ENCODE measurements at places on chromosomes 7 and 10. TPM values are rescaled to one million over a fixed set of nuclear protein-coding genes. Genes with fewer than 3 reads are reported as not detected.

MYO3A gene
- total RNA-seq: 0.08 TPM

CTAGE6 gene
- total RNA-seq: not detected

ENTPD1 gene
- total RNA-seq: 5.8 TPM

AFAP1L2 gene
- total RNA-seq: 8.9 TPM

LFNG gene
- 70.1 TPM for total RNA-seq

FAM25C gene
- total RNA-seq: not detected

SLC26A5 gene
- total RNA-seq: not detected

DNA sequence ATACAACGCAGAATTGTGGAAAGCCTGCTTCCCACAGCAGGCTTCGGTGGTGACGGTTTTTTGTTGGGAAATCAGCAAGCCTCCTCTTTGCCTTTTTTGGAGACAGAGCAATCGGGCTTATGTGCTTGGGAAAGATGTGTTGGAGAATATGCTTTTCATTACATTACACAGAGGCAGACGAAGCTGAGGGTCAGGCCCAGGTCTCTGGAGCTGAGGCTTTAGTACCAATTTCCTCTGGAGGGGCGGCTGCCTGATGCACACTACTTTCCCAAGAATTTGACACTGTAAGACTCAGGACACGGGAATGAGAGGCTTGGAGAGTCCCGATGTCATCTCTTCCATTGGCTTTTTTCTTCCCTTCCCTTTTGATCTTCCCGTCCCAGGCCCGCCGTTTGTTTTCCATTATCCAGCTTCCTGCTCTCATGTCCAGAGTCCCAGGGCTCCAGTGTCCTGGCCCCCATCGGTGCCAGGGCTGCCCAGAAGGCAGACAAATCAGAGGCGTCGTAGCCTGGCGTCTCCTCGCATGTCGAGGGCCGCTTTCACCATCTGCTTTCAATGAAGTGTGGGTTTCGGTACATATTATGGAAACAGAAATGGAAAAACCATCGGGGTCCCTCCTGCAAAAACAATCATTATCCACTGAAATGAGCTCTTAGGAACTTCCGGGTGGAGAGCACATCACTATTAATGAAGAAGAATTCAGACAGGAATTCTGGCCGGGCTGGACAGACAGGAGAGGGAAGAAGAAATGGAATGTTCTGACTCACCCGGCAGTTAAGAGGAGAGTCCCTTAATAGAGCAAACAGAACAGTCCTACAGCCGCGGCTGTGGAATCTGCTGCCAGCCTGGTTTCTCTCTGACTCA, 123.0 kb upstream of the JCAD start:
- DNase-seq: no peak

DNA sequence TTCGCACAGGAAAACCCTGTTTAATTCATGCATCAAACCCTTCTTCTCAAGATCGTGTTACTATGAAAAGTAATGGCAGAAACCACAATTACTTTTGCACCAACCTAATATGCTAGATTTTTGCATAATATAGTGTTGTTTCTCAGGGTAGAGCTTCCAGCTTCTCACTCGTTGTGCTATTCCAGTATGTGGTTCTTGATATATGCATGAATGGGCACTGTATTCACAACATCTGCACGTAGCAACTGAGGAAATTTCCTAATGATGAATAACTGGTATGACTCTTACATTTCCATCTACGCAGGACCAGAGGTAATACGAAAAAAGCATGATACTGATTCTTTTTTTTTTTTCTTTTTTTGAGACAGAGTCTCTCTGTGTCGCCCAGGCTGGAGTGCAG, 326.6 kb upstream of the GALNT17 start:
- no peak for DNase-seq

GRCh38 chr7:48691788-48692187, 232.6 kb upstream of the CDC14C start:
- no peak for DNase-seq

- peak; percentile 31 for DNase-seq
Measured at GRCh38 chr7:127447326-127447945, 54.9 kb upstream of the ZNF800 start.

GRCh38 chr10:70784471-70784870, 706 bp downstream of the TBATA start:
- no peak for DNase-seq

DNA sequence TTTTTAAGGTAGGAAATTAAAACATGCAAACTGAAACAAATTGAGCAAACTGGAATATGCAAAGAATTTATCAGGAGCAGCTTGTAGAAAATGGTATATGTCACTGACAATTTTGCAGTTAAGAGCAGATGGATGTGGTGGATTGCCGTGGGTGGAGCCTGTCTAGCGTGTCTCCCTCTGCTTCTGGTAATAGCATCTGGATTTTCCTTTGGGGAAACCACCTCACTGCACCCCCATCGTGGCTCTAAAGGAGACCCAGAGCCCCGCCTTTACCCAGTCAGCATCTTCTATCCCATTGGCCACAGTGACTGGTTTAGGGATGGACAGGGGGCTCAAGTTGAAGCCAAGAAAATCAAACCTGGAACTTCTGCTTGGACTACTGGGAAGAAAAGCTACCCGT, 142.9 kb downstream of the SVIL start:
- no peak for DNase-seq

Measured in left colon (tissue), 2 donors.